ENCODE measurements at places on chromosomes 3 and 15.

GRCh38 chr3:129281726-129282125 lies 3.1 kb downstream of the HMCES start:
- DNase-seq, result no peak

GRCh38 chr3:168062679-168063078 lies 33.0 kb downstream of the GOLIM4 start:
- DNase-seq, result no peak

DNA sequence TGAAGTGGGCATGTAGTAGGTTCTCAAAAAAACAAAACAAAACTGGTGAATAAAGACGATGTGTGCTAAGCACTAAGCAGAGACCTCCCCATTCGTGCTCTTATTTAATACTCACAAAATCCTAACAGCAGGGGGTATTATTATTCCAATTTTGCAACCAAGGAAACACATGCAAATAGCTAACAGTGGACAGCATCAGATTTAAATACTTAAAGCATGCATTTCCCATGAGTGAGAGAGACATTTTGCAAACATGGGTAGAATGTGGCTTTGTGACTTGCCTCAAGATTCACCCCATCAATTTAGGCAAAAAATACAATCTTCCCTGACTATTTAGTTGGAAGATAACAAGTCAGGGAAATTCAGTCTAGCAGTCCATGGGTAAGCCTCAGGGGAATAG lies 946.2 kb upstream of the CFAP20DC start:
- DNase-seq, result no peak

DNA sequence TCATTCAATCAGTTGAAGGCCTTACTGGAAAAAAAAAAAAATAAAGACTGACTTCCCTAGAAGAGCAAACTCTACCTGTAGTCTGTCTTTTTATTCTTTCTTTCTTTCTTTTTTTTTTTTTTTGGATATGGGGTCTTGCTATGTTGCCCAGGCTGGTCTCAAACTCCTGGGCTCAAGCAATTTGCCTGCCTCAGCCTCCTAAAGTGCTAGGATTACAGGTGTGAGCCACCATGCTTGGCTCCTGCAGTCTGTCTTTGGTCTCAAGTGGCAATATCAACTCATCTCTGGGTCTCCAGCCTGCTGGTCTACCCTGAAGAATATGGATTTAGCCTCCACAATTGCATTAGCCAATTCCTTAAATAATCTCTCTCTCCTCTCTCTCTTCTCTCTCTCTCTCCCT lies 167.7 kb upstream of the P2RY1 start:
- DNase-seq, result no peak

GRCh38 chr3:133038089-133038730 lies at the start of gene TMEM108:
TMEM108 (plus strand) TSS chr3:133038391.
- DNase-seq, result peak; percentile 65

GRCh38 chr3:19070325-19070724 lies 78.0 kb upstream of the KCNH8 start:
- no peak for DNase-seq

Measured in mucosa of descending colon (tissue), 3 donors.